Activated CD4-positive, alpha-beta T cell treated with anti-CD3 and anti-CD28 coated beads, Interleukin-2, amount 10 ng/mL, durations not matched to agents 24 days and 14 days (primary cell): ENCODE measurements at places on chromosomes 11 and 22.
A peak's percentile ranks its signal among the peaks of the same experiment; 100 is the strongest.

GRCh38 chr11:19848219-19848618 lies 135.6 kb downstream of the NAV2 start:
- no peak for DNase-seq

DNA sequence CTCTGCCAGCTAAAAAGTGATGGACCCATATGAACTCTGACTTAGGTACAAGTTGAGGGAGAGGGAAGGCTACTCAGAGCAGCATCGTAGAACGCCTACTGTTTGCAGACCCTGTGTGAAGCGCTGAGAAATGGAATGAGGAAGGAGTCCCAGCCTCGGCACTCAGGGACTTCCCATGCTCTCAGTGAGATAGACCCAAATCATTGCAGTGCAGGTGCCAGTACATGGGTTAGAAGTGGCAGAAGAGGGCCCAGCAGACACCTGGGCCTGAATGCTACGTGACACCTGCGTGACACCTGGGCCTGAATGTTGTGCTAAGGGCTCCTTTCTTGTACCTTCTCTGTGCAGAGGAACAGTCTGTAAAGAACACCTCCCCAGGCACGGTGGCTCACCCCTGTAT lies 2.6 kb upstream of the PDGFB start:
- no peak for DNase-seq

- DNase-seq = no peak
Observed at GRCh38 chr11:74269161-74269811, 42.2 kb downstream of the P4HA3 start.

DNA sequence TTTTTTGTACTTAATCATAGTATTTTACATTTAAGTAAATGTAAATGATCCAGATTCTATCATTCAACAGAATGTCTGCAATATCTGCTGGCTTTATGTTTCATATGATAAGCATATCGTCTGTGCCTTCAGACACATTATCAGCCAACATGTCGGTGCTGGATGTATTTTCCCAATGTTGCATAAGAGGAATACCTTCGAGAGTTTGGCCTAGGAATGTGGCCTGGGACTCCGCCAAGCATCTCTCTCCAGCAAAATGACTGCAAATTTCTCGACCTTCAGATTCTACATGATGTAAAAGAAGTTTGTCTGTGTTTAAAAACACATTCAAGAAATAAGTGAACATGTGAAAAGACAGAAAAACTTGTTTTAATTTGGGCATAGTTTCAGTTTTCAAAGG lies 6.9 kb downstream of the BDNF start:
- no peak for DNase-seq

DNA sequence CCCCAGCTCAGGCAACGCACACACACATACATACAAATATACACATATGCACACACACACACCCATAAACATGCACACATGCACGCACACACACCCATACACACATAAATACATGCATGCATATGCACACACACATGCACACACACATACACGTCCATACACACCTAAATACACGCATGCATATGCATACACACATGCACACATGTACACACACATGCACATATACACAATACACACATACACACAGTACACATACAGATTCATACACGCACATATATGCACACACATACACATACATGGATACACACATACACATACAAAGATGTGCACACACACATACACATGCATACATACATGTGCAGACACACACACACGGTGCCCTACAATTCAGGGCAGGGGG lies 496.6 kb downstream of the TBC1D22A start:
- no peak for DNase-seq

GRCh38 chr22:27751277-27752070 lies 50.1 kb downstream of the MN1 start:
- no peak for DNase-seq

- peak; percentile 61 for DNase-seq
Observed at GRCh38 chr11:68436985-68437926, 23.3 kb upstream of the PPP6R3 start.

DNA sequence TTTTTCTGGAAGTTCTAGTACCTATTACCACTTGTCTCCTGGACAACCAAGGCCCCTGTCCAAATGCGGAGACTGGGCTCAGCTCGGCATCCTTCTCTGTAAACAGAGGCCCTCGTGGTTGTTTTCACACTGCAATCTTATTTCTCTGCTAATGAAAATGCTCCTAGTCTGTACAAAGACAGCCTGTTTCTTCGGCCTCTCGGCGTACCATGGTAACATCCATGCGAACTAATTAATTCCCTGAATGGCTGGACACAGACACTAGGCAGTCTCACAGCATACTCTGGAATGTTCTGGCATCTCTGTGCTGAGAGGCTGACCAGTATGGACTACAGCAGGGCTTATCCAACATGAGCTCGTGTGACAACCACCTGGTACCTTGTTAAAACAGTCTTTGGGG lies 5.7 kb downstream of the POLR3H start:
- no peak for DNase-seq

- DNase-seq = no peak
Observed at GRCh38 chr22:40256516-40256915, 78.8 kb downstream of the TNRC6B start.

- no peak for DNase-seq
Observed at GRCh38 chr11:96094156-96094555, 170.2 kb upstream of the MTMR2 start.

- DNase-seq = no peak
Observed at GRCh38 chr11:44507896-44508445, 57.5 kb upstream of the CD82 start.

- no peak for DNase-seq
Observed at GRCh38 chr11:45165386-45165785, 18.9 kb downstream of the PRDM11 start.

- DNase-seq = peak; percentile 89
Observed at GRCh38 chr11:128422576-128423370, 164.6 kb downstream of the ETS1 start.

GRCh38 chr11:46044601-46045000 lies 76.7 kb downstream of the PHF21A start:
- DNase-seq = no peak

GRCh38 chr22:44143105-44143474 lies 37.6 kb upstream of the PARVG start:
- DNase-seq = no peak

GRCh38 chr11:119374632-119375336 lies 6.7 kb downstream of the USP2 start:
- DNase-seq = no peak

- DNase-seq = no peak
Observed at GRCh38 chr11:48169717-48170116, 46.9 kb upstream of the OR4B1 start.

DNA sequence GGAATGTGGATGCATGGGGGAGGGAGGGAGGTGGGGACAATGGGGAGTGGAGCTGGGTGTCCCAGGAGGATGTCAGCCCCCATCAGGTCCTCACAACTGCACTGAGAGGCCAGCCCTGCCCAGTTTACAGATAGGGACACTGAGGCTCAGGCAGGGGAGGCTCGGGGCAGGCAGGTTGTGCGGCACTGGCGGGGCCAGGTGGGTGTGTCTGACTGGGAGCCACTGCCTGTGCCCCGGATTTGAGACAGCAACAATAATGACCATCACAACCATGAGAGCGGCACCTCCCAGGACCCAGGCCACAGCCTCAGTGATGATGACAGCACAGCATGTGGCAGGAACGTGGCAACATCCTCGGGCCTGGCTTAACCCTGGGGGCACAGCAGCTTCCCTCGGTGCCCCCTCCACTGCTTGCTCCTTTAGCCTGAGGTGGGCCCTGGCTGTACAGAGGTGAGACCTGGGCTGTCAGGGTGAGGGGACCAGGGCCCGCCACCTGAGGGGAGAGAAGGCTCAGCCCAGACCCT lies 32.0 kb downstream of the SHISAL1 start:
- no peak for DNase-seq
